ENCODE measurements at places on chromosomes 1 and 21. TPM values are rescaled to one million over a fixed set of nuclear protein-coding genes. Genes with fewer than 3 reads are reported as not detected.

DNA sequence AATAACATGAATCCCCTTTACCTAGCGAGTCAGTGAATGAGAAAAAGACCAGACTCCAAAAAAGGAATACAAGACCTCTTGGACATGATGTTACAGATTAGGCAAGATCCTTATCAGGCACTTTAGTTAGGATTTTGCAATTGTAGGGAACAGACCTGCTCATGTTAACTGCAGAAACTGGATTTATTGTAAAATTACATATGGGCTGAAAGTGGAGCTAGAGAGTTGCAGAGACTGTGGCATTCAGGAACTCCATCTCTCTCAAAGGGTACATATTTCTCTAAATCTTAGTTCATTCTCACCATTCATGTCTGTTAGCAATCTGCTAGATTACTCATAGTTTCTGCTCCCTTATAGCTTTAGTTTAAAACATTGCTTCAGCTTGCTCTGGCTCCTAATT, 142.2 kb downstream of the PAPPA2 start:
- DNase-seq: no peak

KIAA1614 gene
- polyA plus RNA-seq: 9.1 TPM

DNA sequence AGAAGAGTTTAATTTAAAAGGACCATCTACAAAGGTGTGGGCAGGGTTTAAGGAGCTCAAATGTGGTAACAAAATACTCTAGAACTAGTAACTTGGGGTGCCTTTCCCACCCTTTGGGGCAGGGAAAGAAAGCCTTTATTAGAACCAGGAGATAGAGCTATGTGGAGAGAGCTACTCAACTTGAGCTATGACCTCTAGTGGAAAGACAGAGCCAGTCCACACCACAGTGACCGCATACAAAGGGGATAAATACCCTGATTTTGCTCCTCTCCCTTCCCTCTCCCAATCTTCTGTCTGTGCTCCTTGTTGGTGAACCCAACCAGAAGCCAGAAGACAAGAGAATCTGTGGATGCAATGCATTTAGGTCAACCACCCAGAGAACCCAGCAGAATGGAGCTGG, 54.4 kb upstream of the JAK1 start:
- no peak for DNase-seq

DNA sequence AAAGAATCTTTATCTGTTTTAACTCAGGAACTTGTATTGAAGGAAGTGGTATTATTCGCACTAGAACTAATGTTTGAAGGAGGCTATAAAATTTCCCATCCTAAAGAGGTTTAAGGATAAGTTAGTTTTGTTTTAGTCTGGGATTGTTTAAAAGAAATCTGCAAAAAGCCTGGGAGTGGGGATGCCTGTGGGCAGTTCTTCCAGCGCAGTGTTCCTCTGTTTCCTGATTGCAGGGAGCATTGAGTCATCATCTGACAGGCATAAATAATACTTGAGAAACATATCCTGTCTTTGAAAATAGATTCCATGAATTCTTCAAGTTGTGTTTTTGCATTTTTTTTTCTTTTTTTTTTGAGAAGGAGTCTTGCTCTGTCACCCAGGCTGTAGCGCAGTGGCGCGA, 350.8 kb upstream of the PTBP2 start:
- DNase-seq: no peak

Measured in muscle of back (tissue), 13 donors.